ENCODE measurements at places on chromosomes 4 and X.

GRCh38 chrX:118496763-118497079 is 1.1 kb downstream of the DOCK11 start:
- DNase-seq = no peak

DNA sequence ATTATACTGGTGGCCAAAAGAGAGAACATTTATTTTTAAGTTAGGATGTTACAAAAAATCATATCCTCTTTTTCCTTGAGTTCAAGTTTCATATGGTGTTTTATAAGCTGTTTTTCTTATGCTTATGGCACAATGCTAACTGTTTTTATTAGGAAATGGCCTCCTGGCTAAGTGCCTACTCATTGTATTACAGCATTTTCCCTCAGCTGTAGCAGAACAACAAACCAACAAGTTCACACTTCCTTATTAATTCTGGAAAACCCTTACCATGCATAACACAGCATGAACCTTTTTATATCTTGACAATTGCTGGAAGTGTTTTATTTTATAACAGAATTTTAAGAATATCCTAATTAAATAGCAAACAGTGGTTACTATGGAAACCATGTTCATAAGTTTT is 165.8 kb downstream of the GASK1B start:
- no peak for DNase-seq

GRCh38 chr4:48071191-48071590 is 54.6 kb downstream of the NIPAL1 start:
- no peak for DNase-seq

DNA sequence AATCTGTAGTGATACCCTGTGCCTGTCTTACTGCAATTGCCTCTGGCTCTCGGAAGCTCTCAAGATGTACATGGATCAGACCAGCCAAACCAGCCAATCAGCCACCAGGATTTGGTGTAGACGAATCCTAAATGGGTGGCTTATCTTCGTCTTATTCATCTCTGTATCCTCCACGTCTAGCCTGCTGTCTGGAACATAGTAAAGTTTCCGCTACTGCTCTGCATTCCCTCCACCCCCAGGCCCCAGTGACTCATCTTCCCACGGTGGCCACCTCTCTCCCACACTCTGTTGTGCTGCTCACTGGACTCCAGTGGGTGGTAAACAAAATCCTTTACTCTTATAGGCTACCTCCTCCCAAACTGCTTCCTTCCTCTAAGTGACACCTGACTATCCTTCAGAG is 37.8 kb downstream of the SEPTIN6 start:
- no peak for DNase-seq

GRCh38 chrX:67543818-67544217 is at the start of gene AR:
Gene AR, plus strand, starts transcription at chrX:67544021. Its CDS starts 1,126 bp downstream, at chrX:67545147.
- no peak for DNase-seq

Measured in NCI-H1105 (cell line).